ENCODE measurements at places on chromosomes 16 and 17. TPM values are rescaled to one million over a fixed set of nuclear protein-coding genes. Genes with fewer than 3 reads are reported as not detected.
A peak's percentile ranks its signal among the peaks of the same experiment; 100 is the strongest.

- peak; percentile 59 for DNase-seq
Observed at GRCh38 chr17:8153525-8153956, 1.3 kb upstream of the PER1 start.

GRCh38 chr16:47503936-47504335 lies 42.8 kb downstream of the PHKB start:
- no peak for DNase-seq

TIGD7 gene
- 9.6 TPM for total RNA-seq

HSPB9 gene
- not detected for total RNA-seq

CCDC154 gene
- total RNA-seq: 0.70 TPM

Measured in heart right ventricle (tissue), 16 donors.